GF-D8 (cell line): ENCODE measurements at places on chromosomes 2 and 18.

DNA sequence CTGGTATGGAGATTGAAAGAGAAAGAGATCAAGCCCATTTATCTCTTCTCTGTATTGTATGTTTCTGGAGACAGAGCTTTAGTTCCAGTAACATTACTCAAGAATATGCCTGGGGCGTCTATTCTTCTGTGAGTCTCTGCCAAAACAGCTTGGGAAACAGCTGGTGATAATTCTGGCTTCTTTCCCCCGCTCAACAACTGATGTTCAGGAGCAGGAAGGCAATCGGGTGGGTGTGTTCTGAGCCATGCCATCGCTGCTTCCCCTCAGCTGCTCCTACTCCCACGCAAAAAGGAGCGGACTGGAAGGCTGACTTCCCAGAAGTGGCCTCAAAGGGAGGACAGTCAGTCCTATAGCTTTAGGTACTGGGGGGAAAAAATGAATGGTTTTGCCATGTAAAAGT is 695.1 kb downstream of the PLCL1 start:
- no peak for DNase-seq

DNA sequence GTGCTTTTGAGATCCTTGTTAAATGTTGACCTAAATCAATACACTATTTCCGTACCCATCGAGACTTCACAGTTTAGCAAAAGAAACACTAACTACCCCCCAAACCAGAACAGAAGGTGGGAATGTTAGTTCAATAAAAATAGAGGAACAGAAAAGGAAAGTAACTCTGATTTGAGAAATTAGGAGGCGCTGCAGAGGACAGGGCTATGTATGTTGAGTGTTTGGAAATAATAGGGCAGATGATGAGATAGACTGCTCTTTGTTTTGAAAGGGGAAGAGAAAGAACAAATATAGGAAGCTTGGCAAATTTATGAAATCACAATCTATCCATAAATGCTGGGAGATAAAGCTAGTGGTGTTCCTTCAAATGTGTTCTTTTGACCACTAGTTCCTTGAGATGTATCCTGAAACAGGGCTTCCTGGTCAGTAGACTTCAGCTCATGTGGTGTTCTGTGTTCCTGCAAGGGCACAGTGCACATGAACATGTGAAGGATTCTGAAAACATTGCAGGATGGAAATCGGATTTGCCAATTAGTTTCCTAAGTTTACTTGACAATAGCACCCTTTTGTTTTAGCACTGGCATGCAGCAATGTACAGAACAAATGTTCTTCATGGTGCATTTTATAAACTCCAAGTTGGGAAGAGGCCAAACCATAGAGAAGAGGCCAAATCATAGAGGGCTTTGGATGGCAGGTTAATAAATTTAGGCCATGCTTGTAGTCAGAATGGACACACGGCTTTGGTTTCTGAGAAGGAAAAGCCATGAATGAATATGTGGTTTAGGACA is 39.8 kb downstream of the RHBDD1 start:
- DNase-seq = no peak

DNA sequence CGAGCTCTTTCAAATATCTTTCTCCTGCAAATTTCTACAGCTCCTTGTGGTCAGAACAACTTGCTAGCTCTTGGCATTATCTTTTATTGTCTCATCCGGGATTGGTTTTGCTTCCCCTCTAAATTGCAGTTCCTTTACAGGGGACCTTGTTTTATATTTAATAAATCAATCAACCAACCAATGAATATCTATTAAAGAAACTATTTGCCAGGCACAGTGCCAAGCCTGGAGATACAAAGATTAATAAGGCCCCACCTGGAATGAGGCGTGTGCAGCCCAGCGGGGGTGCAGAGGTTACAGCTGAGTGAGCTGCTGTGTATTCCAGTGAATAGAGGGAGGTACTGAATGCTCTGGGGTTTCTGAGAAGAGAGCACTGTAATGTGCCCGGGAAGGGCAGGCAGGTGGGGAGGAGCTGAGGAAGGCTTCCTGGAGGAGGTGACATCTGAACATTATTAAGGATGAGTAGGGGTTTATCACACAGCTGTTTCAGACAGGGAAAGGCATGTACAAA is 51.8 kb downstream of the LIPG start:
- no peak for DNase-seq

- DNase-seq = no peak
Measured at GRCh38 chr18:78138983-78139496, 840.6 kb upstream of the SALL3 start.

DNA sequence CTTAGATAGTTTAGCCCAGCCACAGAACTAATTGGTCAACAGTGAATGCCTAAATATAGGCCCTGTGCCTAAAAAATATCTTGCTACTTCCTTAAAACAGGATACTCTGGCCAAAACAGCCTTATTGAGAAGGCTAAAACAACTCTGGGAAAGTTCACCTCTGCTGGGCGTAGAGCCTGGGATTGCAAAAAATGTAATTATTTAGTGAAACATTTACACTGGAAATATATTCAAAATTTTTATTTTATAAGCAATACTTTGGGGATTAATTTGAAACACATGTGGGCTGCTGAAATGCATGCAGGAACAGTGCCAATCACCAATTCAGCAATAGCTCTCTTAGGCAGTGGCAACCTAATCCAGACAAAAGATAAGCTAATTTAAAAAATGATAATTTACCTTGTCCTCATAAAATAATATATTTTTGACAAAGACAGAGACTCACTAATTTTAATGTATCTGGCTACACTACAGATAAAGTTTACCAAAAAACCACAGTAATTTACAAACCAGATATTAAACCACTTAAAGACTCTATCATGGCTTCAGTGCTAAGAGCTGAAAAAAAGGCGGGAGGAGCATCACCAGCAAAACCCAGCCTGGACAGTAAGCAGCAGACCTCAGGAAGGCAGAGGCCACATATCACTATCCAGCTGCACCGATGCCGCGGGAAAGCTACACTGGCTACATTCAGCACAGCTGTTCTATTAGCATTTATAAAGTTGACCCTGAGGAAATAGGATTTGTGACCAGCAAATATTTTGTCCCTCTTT is 18.5 kb downstream of the TRAK2 start:
- no peak for DNase-seq
